ENCODE measurements at places on chromosomes 2 and 18. TPM values are rescaled to one million over a fixed set of nuclear protein-coding genes. Genes with fewer than 3 reads are reported as not detected.

The PLEKHH2 gene
- 2.2 TPM for total RNA-seq

The MRO gene
- total RNA-seq: not detected

The ATP5F1A gene
- total RNA-seq: 515 TPM

The ANKRD30BL gene
- not detected for total RNA-seq

The ZNF519 gene
- total RNA-seq: 16.3 TPM

The SDC1 gene
- total RNA-seq: not detected

The SERPINB11 gene
- total RNA-seq: not detected

The CCDC74B gene
- total RNA-seq: 3.2 TPM

The HOXD13 gene
- total RNA-seq: not detected

The PPM1G gene
- 115 TPM for total RNA-seq

The ASAP2 gene
- total RNA-seq: 0.21 TPM

The BCS1L gene
- 92.3 TPM for total RNA-seq

The CD8B2 gene
- 0.09 TPM for total RNA-seq

The RNF125 gene
- total RNA-seq: 22.2 TPM

The POTEE gene
- total RNA-seq: 0.50 TPM

The LINC00305 gene
- total RNA-seq: not detected

The TXNDC2 gene
- total RNA-seq: not detected

The RIT2 gene
- not detected for total RNA-seq

The SALL3 gene
- not detected for total RNA-seq

The GNAL gene
- total RNA-seq: 0.07 TPM

The TUBB8B gene
- total RNA-seq: not detected

The PFN4 gene
- not detected for total RNA-seq

The DLX1 gene
- total RNA-seq: not detected

The CYBRD1 gene
- total RNA-seq: 1.4 TPM

The PIKFYVE gene
- total RNA-seq: 19.3 TPM
